NCI-H446 treated with DMSO at 0.1 percent for 48 hours (cell line): ENCODE measurements at places on chromosomes 11 and 22.
A peak's percentile ranks its signal among the peaks of the same experiment; 100 is the strongest.

DNA sequence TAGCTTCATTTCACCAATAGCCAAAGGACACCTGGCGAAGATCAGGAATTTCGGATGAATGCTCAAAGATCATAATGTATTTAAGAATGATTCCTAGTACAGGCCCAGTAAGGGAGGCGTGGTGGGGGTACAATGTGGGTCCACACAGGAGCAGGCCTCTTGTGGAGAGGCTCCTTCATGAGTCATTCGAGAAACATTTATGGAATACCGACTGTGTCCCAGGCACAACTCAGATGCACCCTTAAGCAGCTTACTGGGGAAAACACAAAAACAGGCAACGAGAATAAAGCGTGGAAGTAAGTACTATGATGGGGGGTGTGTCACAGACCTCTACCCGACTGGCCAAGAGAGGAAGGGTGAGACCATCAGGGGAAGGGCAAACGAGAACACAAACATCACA is 44.5 kb downstream of the SMCO4 start:
- no peak for DNase-seq

- no peak for DNase-seq
These were observed 37.6 kb upstream of the THY1 start for GRCh38 chr11:119460582-119460981.

- no peak for DNase-seq
These were observed 95.5 kb upstream of the TENM4 start for GRCh38 chr11:79536155-79536917.

GRCh38 chr11:88103337-88104206 is 71.7 kb downstream of the RAB38 start:
- peak; percentile 75 for DNase-seq

DNA sequence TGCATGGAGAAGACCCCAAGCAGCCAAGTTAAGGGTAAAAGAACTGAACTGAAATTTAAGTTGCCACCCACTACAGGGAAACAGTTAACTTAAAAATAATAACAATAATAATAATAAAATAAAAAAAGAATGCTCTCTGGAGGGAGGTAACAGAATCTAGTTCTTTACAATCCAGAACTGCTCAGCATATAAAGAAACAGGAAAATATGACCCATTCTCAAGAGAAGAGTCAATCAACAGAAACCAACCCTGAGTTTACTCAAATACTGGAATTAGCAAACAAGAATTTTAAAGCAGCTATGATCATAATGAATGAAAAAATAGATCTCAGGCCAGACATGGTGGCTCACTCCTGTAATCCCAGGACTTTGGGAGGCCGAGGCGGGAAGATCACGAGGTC is 53.8 kb downstream of the DENND5A start:
- DNase-seq = no peak

DNA sequence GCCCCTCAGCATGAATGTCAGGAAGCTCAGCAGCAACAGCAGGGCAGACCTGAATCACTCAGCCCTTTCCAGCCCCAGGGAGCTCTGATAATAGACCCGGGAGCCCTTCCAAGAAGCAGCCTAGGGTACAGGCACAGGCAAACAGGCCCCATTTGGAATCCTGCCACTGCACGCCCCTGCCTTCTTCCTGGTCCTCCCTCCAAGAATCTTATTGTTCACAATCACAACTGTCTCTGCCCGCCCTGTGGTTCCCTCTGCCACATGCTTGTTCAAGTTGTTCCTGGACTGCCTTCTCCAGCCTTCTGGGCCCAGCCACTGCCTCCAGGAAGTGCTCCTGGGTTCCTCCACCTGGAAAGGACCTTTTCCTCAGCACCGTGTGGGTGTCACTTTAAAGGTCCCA is 54.6 kb downstream of the LRRC32 start:
- DNase-seq = peak; percentile 86

- no peak for DNase-seq
These were observed 324.5 kb downstream of the LRRC4C start for GRCh38 chr11:41134971-41135370.

- no peak for DNase-seq
These were observed at the start of gene ROBO3 for GRCh38 chr11:124865181-124865901. TSS of gene ROBO3 (plus strand) at chr11:124865432. CDS start at chr11:124865578, 146 bp downstream.

DNA sequence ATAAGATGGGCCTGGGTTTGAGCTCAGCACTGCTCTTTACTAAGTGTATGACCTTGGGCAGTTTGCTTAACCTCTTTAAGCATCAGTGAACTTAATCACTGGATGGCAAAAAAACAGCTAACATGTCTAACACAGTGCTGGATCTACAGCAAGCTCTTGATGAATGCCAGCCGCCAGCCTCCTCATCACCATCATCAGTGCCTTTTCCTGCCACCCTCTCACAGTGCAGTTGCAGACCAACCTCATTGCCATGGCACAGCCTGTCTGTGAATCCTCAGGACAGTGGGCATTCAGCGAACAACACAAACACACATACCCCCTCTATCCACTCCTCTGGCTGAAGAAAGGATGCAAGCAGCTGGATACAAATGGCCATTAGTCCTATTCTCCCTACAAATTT is 133.0 kb downstream of the OPCML start:
- no peak for DNase-seq

GRCh38 chr11:76268498-76268897 is 62.2 kb upstream of the WNT11 start:
- DNase-seq = no peak

- DNase-seq = no peak
These were observed 20.4 kb downstream of the OR56B4 start for GRCh38 chr11:6127881-6128280.

GRCh38 chr11:19290356-19290755 is 49.6 kb upstream of the E2F8 start:
- DNase-seq = no peak

DNA sequence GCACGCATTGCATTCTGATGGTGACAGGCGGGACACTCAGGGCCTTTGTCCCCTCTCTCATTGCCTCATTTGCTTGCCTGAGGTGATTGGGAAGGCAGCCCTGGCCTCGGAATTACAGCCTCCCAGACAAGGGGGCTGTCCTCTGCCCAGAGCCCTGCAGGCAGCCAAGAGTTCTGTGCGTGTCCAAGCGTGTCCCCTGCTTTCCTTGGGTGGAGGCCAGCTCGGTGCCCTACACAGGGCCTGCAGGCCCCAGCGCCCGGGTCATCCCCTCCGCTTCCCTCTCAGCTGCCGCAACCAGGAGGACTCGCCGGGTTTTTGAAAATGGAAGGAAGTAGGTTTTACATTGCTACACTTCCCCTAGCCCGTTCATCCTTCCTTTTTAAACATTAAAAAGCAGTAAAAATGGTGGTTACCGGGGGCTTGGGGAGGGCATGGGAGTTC is 1.9 kb downstream of the GRAMD4 start:
- no peak for DNase-seq

DNA sequence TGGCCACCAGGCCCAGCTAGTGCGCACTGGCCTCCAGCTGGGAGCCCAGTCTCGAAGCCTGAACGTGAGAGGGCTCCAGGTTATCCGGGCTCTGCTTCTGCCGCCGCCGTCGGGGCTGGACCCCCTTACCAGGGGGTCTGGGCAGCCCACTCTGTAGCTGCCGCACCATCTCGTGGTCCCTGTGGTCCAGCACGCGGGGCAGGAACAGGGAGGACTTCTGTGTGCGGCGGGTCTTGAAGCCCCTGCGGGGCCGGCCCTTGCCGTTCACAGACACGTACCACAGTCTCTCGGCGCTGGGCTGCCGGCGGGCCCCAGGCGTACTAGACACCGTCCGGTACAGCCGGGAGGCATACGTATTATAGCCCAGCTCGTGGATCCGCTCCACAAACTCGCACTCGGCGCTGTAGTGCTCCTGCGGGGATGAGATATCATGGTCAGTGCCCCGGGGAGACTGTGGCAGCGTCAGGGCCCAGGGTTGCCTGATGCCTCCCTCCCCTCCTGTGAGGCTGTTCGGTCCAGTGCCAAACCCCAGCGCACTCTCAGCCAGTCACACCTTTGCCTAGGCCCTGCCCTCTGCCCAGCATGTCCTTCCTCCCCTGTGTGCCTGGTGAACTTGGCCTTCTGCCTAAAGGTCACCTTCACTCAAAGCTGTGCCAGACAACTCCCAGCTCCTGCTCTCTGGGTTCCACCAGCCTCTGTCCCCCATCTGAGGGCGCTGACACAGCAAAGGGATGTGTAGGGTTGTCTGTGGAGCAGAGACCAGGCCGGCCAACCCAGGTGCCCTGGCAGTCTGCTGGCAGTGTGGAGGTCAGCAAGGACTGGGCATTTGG is 8.7 kb downstream of the FGF3 start:
- DNase-seq = no peak

DNA sequence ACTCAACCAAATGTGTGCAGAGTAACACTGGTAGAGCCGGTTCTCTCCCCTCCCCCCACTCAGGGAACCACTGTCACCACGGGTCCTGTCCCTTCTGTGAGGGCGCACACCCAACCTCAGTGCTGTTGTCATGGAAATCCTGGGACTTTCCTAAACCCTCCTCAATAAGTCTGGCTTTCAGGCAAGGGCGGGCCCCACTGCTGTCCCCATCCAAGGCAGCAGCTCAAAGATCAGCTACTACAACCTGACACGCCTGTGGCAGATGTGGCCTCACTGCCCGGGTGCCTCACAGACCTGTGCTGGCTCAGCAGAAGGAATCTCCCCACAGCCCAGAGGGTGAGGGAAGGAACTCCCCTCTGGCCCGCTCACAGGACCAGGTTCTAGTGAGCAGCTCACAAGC is 2.2 kb downstream of the PRODH start:
- DNase-seq = no peak

GRCh38 chr11:47351156-47352126 is 1.1 kb downstream of the MYBPC3 start:
- DNase-seq = no peak

DNA sequence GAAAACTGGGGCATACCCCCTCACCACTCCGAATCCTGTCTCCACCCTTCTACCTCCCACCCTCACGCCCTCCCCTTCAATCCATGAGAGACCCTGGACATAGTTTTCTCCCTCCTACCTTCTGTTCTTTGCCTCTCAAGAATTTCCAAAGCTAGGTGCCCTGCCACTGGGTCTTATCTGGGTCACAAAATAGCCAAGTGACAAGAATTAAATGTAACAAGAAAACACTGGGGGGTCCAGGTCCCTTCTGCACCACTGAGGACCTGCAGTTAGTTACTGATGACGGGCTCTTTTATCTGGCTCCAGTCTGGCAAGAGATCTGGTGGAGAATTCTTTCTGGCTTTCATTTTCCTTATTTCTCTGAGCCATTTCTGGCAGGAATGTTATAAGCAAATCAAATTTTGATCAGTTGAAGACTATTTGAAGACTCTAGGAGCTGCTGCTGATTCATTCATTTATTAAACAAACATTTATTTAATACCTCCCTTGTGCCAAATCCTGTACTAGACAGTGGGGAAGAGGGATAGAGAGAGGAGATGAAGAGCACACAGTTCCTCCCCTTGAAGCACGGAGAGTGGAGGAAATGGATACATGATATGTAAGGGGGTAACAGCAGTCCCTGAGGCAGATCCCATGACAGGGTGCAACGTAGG is 135.2 kb downstream of the RRAS2 start:
- DNase-seq = no peak

- DNase-seq = no peak
These were observed 11.7 kb upstream of the C1QTNF6 start for GRCh38 chr22:37199760-37200108.

DNA sequence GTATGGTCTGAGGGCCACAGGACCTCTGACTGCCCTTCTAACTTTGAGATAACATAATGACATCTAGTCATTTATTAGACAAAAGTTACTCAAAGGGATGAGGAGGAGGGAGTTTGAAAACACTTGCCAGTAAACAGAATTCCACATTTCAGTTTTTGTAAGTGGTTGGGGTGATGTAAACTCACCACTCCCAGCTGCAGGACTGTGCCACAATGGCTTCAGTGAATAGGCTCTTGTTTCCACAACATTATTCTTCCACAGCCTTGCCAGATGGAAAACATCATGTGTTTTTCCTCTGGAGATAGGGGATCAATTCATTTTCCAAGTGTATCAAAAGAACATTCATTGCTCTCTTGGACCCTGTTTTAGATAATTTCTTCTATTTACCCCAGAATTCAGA is 147.2 kb upstream of the BDNF start:
- no peak for DNase-seq

- no peak for DNase-seq
These were observed 118.1 kb downstream of the TIMP3 start for GRCh38 chr22:32919629-32920028.

DNA sequence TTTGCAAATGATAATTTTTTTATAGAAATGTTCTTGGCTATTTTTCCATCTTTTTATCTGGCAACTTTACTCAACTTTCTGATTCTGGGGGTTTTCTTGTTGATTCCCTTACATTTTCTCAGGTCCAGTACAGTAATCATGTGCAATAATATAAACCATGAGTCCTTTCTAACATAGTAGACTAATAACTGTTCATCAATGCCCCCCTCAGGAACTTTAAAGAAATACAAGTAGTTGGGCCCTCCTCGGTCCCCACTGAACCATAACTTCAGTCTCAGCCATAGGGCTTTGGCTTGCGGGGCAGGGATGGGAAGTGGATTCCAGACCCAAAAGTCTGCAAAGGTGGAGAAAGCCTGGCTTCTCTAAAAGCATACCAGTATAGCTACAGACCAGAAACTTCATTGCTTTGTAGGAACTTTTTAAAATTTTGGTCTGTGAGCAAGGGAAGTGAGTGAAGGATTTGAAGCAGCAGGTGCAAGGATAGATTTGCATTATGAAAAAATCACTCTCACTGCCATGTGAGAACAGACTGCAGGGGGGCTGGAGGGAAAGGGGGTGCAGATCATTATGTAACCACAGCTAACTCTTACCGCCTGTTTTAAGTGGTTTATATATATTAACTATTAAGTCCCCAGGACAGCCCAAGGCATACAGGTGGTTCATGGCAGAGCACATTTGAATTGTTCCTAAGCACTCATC is 10.4 kb upstream of the TUB start:
- DNase-seq = no peak

DNA sequence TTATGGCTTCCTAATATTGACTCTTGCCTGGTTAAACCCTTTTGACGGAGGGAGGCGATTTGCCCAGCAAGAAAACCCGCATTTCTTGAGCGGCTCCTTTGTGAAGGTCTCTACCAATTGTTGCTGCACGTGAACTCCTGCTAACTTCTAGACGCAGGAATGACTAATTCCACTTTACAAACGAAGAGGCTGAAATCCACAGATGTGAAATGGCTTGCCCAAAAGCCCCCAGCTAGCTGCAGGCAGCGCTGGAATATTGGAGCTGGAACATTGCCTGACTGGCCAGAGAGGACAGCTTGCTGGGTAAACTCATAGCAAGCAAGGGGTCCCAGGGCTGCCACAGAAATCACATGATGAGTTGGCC is 542 bp downstream of the GCAT start:
- DNase-seq = no peak

DNA sequence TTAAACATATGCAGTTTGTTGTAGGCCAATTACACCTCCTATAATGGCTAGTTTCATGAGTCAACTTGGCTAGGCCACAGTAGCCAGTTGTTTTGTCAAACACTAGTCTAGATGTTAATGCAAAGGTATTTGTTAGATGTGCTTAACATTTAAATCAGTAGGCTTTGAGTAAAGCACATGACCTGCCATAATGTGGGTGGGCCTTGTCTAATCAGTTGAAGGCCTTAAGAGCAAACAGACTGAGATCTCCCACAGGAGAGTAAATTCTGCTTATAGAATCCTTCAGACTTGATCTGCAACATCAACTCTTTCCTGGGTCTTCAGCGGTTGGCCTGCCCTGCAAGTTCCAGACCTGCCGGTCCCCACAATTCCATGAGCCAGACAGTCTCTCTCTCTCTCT is 1345.9 kb downstream of the BRD1 start:
- no peak for DNase-seq
